Activated T-cell treated with anti-CD3 and anti-CD28 coated beads, Interleukin-2, amount 50 U/mL, for 72 hours (primary cell): ENCODE measurements at places on chromosomes 1 and 21. TPM values are rescaled to one million over a fixed set of nuclear protein-coding genes. Genes with fewer than 3 reads are reported as not detected.

The KCNA2 gene
- 0.46 TPM for total RNA-seq

GRCh38 chr1:20405893-20406604 lies 80.0 kb downstream of the CAMK2N1 start:
- H3K27ac ChIP-seq: no peak overlapping the region
- no peaks in the 10 kb centered on the region for H3K36me3 ChIP-seq
- H3K4me1 ChIP-seq: no peaks in the 10 kb centered on the region
- no peak overlapping the region for H3K4me3 ChIP-seq
- no peak for DNase-seq

- peaks cover 6% of the 10 kb centered on the region for H3K27me3 ChIP-seq
- no peak for DNase-seq
- H3K4me3 ChIP-seq: no peak overlapping the region
- no peaks in the 10 kb centered on the region for H3K36me3 ChIP-seq
- H3K27ac ChIP-seq: no peak overlapping the region
Observed at GRCh38 chr1:233453433-233454200, 126.1 kb downstream of the MAP3K21 start.

GRCh38 chr1:24673341-24673740 lies 30.2 kb downstream of the SRRM1 start:
- DNase-seq: no peak
- no peak overlapping the region for H3K4me3 ChIP-seq
- no peaks in the 10 kb centered on the region for H3K27me3 ChIP-seq
- H3K36me3 ChIP-seq: peaks cover 12% of the 10 kb centered on the region
- peaks cover 8% of the 10 kb centered on the region for H3K4me1 ChIP-seq

DNA sequence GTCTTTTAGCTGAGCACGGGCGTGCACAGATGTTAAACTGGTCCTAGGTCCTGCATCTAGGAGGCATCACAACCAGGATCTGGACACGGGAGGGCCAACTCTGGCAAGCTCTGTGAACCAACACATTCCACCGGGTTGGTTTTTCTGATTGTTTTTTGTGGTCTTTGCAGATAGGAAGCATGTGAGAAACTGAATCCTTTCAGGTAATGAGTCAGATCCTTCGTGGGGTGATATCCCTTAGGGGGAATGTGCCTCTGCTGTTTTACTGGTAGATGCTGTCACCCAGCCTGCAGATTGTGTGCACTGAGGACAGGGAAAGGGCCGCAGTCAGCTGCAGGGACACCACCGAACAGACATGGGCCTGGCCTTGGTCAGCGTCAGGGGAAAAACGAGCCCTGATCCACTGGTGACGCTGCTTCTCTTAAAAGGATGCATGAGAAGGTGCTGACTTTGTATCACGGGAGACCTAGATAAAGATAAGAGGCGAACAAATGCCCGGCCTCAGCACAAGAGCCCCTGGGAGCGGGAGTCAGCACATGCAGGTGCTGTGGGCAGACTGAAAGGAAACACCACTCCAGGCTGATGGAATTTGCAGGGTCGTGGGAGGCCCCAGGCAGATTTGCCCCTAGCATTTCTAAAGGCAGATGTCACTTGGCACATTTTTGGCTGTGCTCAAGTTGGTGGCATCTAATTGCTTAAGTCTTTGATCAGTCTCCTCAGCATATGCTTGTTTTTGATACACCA lies 51.1 kb downstream of the DOP1B start:
- H3K27ac ChIP-seq: no peak overlapping the region
- H3K36me3 ChIP-seq: peaks cover 3% of the 10 kb centered on the region
- peaks cover 44% of the 10 kb centered on the region for H3K4me1 ChIP-seq
- H3K4me3 ChIP-seq: no peak overlapping the region

GRCh38 chr1:241079459-241079858 lies 277.5 kb downstream of the RGS7 start:
- no peak overlapping the region for H3K4me3 ChIP-seq
- no peaks in the 10 kb centered on the region for H3K36me3 ChIP-seq
- DNase-seq: no peak
- H3K4me1 ChIP-seq: no peaks in the 10 kb centered on the region
